ENCODE measurements at places on chromosomes 11 and 22. TPM values are rescaled to one million over a fixed set of nuclear protein-coding genes. Genes with fewer than 3 reads are reported as not detected.

Gene TMEM45B
- not detected for total RNA-seq

Gene RAB3IL1
- 10.6 TPM for total RNA-seq

Gene MMP7
- total RNA-seq, result 2.6 TPM

DNA sequence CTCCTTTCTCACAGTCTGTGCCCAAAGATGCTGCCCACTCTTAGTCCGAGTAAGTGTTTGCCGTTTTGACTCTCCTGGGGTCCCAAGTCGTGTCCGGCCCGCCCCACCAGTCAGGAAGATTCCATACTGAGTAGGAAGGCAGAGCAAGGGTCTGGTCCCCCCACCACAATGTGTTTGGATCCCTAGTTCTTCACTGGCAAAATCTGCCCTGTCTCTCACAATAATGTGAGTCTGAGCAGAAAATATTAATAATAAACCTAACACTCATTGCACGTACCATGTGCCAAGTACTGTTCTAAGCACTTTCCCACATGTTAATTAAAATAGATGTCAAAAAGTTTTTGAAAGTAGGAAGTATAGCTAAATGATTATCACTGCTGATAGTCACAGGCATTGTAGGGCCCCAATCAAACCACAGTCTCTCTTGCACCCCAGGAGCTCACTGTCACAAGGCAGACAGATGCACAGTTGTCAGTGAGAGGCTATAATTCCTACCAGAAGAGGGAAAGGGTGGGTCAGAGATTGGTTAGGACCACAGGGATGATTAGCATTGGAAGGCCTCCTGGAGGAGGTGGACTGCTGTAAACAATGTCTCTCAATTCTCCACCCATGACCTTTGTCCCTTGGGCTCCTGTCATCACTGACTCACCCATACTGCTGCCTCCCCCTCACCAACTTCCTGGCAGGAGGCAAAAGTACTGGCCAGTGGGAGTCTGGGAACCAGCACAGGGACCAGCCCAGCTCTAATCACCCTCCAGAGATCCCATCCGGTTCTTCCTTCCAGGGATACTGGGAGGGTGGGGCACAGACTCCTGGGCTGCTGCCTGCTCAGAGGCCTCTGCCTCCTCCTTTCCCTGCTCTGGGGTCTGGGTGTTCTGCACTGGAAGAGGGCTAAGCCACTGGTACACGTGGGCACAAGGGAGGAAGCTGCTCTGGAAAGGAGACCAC lies 1.0 kb upstream of the POLD4 start:
- DNase-seq, result peak; percentile 97

GRCh38 chr11:101482556-101483124 lies 101.2 kb downstream of the TRPC6 start:
- DNase-seq, result peak; percentile 28

DNA sequence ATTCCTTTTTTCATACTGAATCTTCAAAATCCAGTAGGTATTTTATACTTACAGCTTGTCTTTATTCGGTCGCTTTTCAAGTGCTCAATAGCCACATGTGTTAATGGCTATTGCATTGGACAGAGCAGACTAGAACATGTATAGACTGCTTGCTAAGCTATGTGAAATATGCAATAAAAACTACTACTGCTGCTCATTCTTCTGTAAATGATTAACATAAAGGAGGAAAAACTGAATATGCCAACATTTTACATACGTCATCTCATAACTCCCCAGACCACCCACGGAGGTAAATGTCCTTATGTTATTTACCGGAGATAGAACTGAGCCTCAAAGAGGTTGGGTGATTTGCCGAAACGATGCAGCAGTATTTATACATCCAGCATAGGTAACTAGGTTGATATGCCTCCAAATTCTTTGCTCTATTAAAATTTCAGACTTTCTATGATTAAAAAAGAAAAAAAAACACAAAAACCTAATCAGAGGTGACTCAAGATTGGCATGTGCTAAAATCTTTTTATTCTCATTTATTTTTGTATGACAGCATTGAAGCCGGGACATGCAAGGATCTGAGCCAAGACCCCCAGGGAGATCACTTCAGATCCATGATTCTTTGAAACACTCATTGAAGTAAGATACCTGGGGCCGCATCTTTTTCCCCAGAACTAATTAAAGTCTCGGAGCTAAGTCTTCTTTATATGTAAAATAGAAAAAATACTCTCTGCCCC lies 78.5 kb upstream of the OR5AK2 start:
- DNase-seq, result no peak

- no peak for DNase-seq
Observed at GRCh38 chr11:112178936-112179335, 3.6 kb downstream of the BCO2 start.
